ENCODE measurements at places on chromosomes 6 and 20. TPM values are rescaled to one million over a fixed set of nuclear protein-coding genes. Genes with fewer than 3 reads are reported as not detected.
A peak's percentile ranks its signal among the peaks of the same experiment; 100 is the strongest.

DNA sequence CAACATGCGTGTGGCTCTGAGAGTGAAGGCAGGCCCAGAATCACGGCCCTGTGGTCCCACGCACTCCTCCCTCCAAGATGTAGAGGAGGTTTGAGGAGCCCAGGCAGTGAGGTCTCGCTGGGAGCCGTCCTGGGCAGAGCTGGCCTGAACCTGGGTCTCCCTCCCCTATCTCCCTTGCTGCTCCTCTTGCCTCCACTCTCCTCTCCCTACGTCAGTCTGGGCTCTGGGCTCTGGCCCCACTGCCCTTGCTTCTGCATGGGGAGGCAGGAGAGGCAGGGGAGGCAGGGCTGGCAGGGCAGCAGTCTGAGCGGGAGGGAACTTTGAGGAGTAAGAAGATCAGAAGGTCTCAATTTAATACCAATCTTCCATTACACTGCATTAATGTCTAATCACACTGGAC is 375.1 kb downstream of the ZFAND3 start:
- H3K4me1 ChIP-seq: no peaks in the 10 kb centered on the region
- H3K4me3 ChIP-seq: no peak overlapping the region
- no peaks in the 10 kb centered on the region for H3K36me3 ChIP-seq
- no peaks in the 10 kb centered on the region for H3K27me3 ChIP-seq

- no peak overlapping the region for H3K4me3 ChIP-seq
- no peaks in the 10 kb centered on the region for H3K4me1 ChIP-seq
- H3K27me3 ChIP-seq: peaks cover 12% of the 10 kb centered on the region
- no peak for DNase-seq
- no peaks in the 10 kb centered on the region for H3K36me3 ChIP-seq
Measured at GRCh38 chr20:47711046-47711752, 74.1 kb downstream of the SULF2 start.

- peaks cover 31% of the 10 kb centered on the region for H3K4me1 ChIP-seq
- peak overlapping the region; percentile 91 for H3K4me3 ChIP-seq
- DNase-seq: no peak
- H3K27ac ChIP-seq: peak overlapping the region; percentile 92
- peaks cover 9% of the 10 kb centered on the region for H3K36me3 ChIP-seq
Measured at GRCh38 chr20:33400812-33401183, 521 bp downstream of the CDK5RAP1 start.

DNA sequence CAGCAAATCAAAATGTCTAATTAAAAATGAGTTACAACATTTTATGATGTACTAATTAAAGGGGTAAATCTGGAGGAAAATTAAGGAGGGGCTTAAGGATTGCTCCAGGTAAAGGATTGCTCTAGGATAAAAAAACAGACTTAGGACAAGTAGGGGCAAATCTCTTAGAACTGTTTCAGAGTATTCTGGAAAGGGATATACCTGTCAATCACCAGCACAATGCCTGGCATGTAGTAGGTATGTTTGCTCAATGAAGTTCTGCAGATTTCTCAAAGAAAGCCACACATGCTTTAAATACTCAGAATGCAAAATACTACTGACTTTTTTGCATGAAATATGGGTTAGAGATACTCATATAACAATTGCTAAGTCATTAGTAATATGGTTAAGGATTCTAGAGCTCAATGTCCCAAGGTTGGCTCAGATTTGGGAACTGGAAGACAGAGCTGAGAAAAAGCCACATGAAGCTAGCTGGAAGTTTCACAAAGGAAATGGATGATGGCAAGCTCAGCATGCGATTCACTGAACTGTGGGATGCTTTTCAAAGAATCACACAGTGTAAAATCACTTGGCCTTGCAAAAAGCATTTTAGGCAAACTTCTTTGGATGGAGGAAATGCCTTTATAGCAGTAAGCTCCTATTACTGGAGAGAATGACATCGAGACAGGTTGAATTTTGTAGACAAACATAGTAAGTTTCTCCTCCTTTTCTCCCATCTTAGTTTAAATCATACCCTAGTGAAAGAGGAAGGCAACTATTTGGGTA is 72.8 kb downstream of the MAP3K5 start:
- H3K27ac ChIP-seq: peak overlapping the region; percentile 5
- no peak overlapping the region for H3K4me3 ChIP-seq
- H3K36me3 ChIP-seq: peaks cover 29% of the 10 kb centered on the region
- H3K4me1 ChIP-seq: peaks cover 39% of the 10 kb centered on the region
- no peaks in the 10 kb centered on the region for H3K27me3 ChIP-seq

GRCh38 chr20:8858181-8858787 is 210.6 kb upstream of the PLCB4 start:
- H3K27ac ChIP-seq: no peak overlapping the region
- no peak overlapping the region for H3K4me3 ChIP-seq
- H3K27me3 ChIP-seq: no peaks in the 10 kb centered on the region
- H3K36me3 ChIP-seq: no peaks in the 10 kb centered on the region
- DNase-seq: no peak

- H3K27me3 ChIP-seq: no peaks in the 10 kb centered on the region
- H3K4me3 ChIP-seq: peak overlapping the region; percentile 22
- peaks cover 26% of the 10 kb centered on the region for H3K36me3 ChIP-seq
- peak overlapping the region; percentile 82 for H3K27ac ChIP-seq
- DNase-seq: no peak
- peaks cover 84% of the 10 kb centered on the region for H3K4me1 ChIP-seq
Measured at GRCh38 chr6:90190131-90190530, 106.5 kb downstream of the BACH2 start.

GRCh38 chr6:13101409-13101808 is 226.9 kb downstream of the TBC1D7 start:
- no peak for DNase-seq
- no peak overlapping the region for H3K4me3 ChIP-seq
- peaks cover 8% of the 10 kb centered on the region for H3K27me3 ChIP-seq
- no peaks in the 10 kb centered on the region for H3K4me1 ChIP-seq
- no peaks in the 10 kb centered on the region for H3K36me3 ChIP-seq
- H3K27ac ChIP-seq: no peak overlapping the region

Gene BMP5
- not detected for total RNA-seq

Gene CST2
- not detected for total RNA-seq

Gene GLO1
- total RNA-seq: 68.8 TPM

Gene SERPINB1
- total RNA-seq: 57.1 TPM

Gene SRMS
- not detected for total RNA-seq
